ENCODE measurements at places on chromosomes 6 and 20.

- no peak for DNase-seq
Measured at GRCh38 chr20:8216375-8217200, 84.5 kb downstream of the PLCB1 start.

GRCh38 chr6:33126101-33126714 lies 50.4 kb downstream of the HLA-DPB1 start:
- DNase-seq = no peak

- DNase-seq = no peak
Measured at GRCh38 chr6:170198298-170198697, 92.6 kb downstream of the DLL1 start.

DNA sequence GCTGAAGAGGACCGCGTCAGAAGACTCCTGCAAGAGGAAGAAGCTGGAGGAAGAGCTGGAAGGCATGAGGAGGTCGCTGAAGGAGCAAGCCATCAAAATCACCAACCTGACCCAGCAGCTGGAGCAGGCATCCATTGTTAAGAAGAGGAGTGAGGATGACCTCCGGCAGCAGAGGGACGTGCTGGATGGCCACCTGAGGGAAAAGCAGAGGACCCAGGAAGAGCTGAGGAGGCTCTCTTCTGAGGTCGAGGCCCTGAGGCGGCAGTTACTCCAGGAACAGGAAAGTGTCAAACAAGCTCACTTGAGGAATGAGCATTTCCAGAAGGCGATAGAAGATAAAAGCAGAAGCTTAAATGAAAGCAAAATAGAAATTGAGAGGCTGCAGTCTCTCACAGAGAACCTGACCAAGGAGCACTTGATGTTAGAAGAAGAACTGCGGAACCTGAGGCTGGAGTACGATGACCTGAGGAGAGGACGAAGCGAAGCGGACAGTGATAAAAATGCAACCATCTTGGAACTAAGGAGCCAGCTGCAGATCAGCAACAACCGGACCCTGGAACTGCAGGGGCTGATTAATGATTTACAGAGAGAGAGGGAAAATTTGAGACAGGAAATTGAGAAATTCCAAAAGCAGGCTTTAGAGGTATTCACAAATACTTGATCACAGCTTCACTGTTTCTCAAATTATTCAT lies 8.9 kb upstream of the SNRNP48 start:
- DNase-seq = no peak

DNA sequence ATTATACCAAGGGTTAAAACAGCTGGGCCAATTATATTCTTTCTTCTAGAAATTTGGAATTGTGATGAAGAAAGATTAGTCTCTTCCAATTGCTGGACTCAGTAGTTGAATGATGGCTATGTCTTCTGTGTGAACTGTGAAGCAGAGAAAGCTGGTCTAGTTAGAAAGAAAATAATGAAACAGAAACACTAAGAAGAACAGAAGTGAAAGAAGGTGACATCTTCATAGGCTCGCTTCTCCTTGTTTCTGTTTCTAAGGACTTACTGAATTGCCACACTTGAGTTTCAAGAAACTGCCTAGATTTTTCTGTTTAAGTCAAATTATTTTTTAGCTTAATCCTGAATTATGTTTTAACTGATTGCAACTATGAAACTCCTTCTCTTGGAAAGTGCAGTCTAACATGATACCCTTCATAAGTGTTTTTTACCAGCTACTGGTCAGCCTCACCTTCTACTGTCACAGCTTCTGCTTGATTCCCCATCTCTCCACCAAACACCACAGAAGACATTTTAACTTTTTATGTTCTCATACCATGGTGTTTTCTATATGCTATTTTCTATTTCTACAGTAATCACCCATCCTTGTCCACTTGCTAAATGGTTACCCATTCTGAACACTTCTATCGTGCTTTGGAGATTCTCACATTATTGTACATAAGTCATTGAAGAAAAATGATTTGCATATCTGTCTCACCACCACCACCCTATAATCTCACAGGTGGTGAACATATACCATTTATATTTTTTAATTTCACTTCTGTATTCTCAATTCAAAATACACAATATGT lies 268.8 kb downstream of the GRIK2 start:
- no peak for DNase-seq

DNA sequence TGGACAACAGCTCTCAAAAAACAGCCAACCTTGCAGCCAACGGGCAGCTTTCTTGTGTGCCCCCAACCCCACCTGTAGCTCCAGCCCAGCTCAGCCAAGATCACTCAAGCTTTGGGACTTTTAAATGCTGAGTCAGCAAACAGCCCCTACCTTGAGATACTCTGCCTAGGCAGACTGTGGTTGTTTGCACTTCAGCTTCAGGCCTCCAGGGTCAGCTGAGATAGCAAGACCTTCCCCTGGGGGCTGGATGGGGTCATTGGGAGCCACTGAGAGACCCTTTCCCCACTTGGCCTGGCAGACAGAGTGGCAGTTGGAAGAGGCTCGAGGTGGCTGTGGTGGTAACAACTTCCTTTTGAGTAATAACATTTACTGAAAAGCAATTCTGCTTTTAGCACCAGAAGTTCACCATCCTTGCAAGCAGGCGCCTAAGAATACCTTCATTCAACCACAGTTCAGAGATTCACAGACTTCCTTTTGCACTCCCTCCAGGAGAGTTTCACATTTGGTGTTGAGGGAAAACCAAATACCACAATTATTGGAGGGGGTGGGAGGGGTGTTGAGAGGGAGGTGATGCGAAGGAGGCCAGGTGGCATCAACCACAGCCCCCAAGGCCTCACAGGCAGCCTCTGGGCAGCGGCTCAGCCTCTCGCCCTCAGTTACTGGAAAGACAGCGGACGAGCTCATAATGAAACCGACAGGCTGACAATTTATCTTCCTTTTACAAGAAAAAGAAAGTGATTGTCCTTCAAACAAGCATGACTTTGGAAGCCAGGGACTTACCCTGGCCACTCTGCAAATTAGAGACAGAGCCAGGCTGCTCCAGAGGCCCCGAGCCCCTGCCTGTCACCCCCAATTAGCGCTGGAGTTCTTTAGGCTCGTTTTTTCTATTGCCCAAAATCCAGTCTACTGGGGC lies 148.1 kb downstream of the CEBPB start:
- no peak for DNase-seq

- no peak for DNase-seq
Measured at GRCh38 chr6:80347101-80347500, 240.6 kb downstream of the BCKDHB start.
